ENCODE measurements at places on chromosomes 12 and 14.

DNA sequence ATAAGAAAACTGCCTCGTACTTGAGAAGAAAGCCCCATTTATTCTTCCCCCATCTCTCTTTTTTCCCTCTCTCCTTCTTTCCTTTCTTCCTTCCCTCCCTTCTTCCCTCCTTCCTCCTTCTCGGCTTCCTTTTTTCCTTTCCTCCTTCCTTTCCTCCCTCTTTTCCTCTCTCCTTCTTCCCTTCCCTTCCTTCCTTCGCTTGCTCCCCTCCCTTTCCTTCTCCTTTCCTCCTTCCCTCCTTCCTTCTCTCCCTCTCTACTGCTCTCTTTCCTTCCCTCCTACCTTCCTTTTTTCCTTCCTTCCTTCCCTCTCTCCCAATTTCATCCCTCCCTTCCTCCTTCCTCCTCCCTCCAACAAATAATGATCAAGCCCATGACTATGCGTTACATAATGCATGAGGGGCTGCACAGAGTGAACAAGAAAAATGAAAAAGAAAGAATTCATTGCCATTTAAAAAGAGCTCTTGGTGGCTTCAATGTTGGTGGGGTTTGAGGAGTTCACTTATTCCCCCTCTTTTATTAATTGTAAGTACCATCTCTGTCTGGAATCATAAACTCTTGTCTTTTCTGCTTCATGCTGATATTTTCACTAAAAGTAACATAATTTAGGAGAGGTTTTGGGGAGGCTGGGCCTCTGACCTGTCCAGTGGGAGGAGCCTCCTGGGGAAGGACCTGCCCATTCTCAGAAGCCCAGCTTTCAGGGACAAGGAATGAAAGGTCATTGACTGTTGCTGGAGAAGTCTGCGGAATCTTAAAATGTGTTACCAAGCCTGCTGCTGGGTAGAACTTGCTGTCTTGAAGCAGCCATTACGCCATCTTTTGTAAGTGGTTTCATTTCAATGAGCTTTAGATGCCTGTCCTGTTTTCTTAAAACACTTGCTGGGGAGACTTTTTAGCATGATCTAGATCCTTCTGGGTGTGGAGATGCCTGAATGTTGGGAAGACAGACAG is 144.3 kb downstream of the CHST11 start:
- DNase-seq = no peak

DNA sequence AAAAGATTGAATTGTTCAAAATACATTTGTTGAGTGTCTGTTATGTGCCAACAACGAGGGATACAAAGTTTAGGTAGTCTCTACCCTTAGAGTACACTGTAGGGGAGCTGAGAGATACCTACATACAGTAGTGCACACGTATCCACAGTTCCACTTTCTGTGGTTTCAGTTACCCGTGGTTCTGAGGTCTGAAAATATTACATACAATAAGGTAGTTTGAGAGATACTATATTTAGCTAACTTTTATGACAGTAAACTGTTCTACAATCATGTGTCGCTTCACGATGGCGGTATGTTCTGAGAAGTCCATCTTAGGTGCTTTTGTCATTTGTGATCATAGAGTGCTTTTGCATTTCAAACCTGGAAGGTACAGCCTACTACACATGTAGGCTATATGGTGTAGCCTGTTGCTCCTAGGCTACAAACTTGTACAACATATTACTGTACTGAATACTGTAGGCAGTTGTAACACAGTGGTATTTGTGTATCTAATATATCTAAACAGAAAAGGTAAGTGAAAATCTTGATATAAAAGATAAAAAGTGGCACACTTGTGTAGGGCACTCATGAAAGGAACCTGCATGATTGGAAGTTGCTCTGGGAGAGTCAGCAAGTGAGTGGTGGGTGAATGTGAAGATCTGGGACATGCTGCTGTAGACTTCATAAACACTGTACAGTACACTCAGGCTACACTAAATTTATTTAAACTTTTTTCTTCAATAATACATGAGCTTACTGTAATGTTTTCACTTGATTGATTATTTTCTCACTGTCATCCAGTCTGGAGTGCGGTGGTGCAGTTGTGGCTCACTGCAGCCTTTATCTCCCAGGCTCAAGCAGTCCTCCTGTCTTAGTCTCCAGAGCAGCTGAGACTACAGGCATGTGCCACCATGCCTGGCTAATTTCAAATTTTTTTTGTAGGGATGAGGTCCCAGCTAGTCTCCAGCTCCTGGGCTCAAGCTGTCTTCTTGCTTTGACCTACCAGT is 4.0 kb downstream of the CPSF6 start:
- no peak for DNase-seq

DNA sequence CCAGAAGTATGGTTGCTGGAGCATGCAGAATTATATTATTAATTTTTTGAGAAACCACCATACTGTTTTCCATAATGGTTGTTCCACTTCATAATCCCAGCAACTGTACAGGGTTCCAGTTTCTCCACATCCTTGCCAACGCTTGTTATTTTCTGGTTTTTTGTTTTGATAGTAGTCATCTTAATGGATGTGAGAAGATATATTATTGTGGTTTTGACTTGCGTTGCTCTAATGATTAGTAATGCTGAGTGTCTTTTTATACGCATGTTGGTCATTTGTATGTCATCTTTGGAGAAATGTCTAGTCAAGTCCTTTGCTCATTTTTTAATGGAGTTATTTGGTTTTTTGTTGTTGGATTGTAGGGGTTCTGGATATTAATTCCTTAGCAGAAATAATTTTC is 58.1 kb downstream of the DAAM1 start:
- DNase-seq = peak; percentile 49

DNA sequence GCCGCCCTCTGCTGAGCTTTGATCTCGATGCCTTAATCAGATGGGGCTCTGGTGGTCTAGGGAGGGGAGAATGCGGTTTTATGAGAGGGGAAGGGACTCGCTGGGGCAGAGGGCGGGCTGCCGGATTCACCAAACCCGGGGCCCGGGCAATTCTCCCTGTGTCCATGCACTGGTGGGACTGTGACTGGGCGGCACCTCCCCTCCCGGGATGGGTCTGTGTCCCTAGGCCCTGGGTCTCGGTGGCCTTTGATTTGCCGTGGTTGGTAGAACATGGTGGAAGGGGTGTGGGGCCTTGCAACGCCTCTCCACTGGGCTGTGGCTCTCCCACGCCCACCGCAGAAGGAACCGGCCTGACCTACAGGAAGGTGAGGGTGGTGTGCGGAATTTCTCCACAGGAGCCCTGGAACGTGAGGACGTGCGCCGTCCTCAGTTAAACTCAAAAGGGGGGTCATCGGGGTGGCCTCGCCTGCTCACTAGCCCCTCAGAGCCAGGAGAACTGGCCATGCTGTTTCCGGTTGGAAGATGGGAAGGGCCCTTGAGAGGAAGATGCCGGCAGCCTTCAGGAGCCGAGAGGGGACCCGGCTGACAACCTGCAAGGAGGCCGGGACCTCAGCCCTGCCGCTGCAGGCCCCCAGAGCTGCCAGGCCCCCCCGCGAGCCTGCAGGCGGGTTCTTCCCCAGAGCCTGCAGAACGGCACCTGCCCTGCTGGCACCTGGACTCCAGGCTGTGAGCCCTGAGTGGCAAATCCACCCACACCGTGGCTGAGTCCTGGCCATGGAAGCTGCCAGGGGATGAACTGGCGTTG is 43.6 kb downstream of the NOC4L start:
- DNase-seq = no peak

DNA sequence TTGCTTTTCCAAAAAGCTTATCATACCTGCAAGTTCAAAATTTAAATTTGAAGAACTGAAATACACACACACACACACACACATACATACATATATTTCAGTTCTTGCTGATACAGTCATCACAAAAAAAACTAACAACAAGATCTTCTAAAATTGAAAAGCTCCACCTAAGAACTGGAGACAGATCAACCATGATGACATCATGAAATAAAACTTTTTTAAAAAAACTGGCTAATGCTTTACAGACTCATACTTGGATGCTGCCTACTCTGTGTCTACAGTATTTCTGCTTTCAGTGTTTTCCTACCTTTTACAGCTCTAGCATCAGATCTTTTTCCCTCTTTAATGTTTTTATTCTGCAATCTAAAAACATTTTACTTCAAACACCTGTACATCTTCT is 261.4 kb downstream of the DIO2 start:
- peak; percentile 21 for DNase-seq

GRCh38 chr12:91191513-91192111 is 9.0 kb upstream of the DCN start:
- DNase-seq = no peak

GRCh38 chr12:120404271-120404670 is 33.6 kb upstream of the COX6A1 start:
- DNase-seq = no peak

GRCh38 chr14:67400434-67400833 is 11.5 kb downstream of the PLEK2 start:
- DNase-seq = no peak

- DNase-seq = peak; percentile 4
Measured at GRCh38 chr14:57732463-57733285, 133.2 kb downstream of the SLC35F4 start.

DNA sequence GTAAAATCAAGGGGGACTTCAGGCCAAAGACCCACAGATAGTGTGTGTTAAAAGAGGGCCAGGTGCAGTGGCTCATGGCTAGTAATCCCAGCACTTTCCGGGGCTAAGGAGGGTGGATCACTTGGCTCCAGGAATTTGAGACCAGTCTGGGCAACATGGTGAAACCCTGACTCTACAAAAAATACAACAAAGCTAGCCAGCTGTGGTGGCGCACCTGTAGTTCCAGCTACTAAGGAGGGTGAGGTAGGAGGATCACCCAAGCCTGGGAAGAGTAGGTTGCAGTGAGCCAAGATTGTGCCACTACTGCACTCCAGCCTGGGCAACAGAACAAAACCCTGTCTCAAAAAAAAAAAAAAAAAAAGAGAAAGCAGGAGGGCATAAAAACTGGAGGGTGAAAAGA is 8.5 kb downstream of the VCPKMT start:
- DNase-seq = no peak

- DNase-seq = no peak
Measured at GRCh38 chr14:95313190-95313589, 6.5 kb downstream of the CLMN start.

- no peak for DNase-seq
Measured at GRCh38 chr14:82431031-82431430, 897.4 kb upstream of the SEL1L start.

- no peak for DNase-seq
Measured at GRCh38 chr12:54330442-54330841, 5.5 kb downstream of the COPZ1 start.

GRCh38 chr12:25263594-25263993 is 12.9 kb upstream of the KRAS start:
- no peak for DNase-seq

DNA sequence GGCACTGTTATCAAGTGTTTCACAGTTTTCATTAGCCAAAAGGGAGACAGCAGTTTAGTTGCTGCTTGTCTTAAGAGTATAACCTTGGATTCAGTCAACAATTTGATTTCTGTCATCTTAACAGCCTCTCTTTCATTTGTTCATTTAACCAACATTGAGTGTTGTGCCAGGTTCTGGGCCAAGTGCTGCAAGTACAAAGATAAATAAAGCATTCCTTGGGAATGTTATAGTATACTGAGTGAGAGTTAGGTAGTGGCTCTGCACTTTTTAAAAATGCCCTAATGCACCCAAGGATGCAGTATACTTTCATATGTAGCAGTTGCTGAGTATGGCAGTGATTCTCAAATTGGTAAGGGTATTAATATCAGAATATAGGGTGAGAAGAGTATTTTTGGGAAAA is 15.4 kb downstream of the APAF1 start:
- DNase-seq = no peak

DNA sequence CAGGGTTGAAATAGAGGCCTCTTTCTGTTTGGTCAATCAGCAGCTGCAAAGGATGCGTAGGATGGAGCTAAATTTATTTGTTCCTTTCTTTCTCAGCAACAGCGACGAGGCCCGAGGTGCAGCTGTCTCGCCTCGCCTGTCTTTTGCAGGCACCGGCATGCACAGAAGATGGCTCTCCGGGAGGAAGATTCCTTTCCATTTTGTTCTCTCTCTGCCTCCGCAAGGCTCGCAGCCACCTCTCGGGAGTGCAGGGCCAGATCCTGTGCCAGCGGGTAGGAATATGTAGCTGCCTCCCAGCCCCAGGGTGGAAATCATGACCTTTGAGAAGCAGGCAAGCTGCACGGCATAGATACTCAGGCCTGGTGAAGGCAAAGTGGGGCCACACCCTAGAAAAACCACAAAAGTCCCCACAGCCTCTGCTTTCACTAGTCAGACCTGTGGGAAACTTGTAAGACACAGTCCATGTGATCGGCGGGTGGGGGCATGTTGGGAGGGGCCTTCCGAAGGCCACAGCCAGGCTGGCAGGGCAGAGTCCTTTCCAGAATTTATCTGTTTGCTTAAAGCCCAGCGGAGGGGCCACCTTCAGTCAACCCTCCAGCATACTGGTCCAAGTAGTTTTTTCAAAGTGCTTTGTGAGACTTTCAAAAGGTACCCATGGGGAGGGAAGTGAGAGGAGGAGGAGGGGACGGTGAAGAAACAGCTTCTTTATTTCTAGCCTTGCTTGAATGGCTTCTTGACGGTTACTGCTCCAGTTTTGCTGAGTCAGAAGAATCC is at the start of gene MAP1LC3B2:
MAP1LC3B2 (plus strand) TSS at position 220 of the 774 bp plus-strand sequence. CDS start 16,562 bp downstream, outside the sequence.
- DNase-seq = peak; percentile 51

GRCh38 chr12:68406134-68406576 is 74.0 kb upstream of the MDM1 start:
- peak; percentile 94 for DNase-seq

- DNase-seq = no peak
Measured at GRCh38 chr12:26715232-26715631, 117.8 kb downstream of the ITPR2 start.

GRCh38 chr14:54446161-54446693 is 5.1 kb upstream of the CNIH1 start:
- DNase-seq = no peak

GRCh38 chr12:130479401-130480125 is 141.9 kb downstream of the PIWIL1 start:
- no peak for DNase-seq

- DNase-seq = peak; percentile 79
Measured at GRCh38 chr14:54252072-54252730, 144.6 kb upstream of the CDKN3 start.

- no peak for DNase-seq
Measured at GRCh38 chr14:51321036-51321435, 81.0 kb downstream of the TMX1 start.

GRCh38 chr12:113135178-113136127 is at the start of gene RASAL1:
Gene RASAL1 (minus strand): TSS chr12:113135761. CDS start chr12:113135462, 299 bp downstream.
- no peak for DNase-seq

DNA sequence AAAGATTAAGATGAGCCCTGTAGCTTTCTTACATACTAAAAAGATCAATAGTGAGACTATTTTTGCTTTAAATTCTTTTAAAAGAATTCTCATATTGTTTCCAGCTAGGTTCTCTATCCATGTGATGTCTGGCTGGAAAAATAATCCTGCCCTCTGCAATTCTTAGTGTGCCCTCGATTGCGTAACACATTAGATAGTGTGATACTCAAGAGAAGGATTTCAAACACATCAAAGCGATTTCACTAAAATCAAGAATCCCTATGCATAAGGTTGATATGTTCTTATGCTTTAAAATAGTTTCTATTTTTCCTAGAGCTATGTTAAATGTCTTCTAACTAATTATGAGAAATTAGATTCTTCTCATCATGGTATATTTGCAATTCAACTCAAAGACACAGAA is 127.3 kb upstream of the PLEKHA5 start:
- DNase-seq = no peak

- DNase-seq = no peak
Measured at GRCh38 chr14:100323942-100324307, 786 bp downstream of the SLC25A47 start.
